Pancreas (tissue), 10 donors: ENCODE measurements at places on chromosomes 11 and 22.

- DNase-seq, result peak; percentile 66
Observed at GRCh38 chr11:30196400-30197206, 34.2 kb upstream of the FSHB start.

- peak; percentile 25 for DNase-seq
Observed at GRCh38 chr22:20728523-20729190, 45.3 kb upstream of the SERPIND1 start.

DNA sequence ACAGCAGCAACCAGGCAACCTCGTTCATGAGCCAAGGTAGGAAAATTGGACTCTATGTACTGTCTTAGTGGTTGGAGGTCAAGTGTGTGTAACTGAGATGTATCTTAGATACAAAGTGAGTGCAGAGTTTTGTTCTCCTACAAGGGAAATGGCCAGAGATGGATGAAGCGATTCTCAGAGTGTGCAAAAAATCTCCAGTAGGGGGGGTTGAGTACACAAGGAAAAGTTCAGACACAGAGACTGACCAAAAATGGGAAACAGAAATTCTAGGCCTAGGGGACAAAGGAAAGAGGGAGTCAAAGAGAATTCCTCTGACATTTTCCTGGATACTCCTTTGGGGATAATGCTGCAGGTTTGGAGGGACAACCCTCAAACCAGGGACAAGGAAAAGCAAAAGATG lies 38.2 kb upstream of the OR5AK2 start:
- no peak for DNase-seq

GRCh38 chr11:2899080-2899783 lies 13.7 kb upstream of the CDKN1C start:
- DNase-seq, result no peak

- DNase-seq, result peak; percentile 55
Observed at GRCh38 chr11:131504199-131504949, 134.0 kb downstream of the NTM start.

- peak; percentile 52 for DNase-seq
Observed at GRCh38 chr11:119126675-119127268, 5.4 kb downstream of the HINFP start.

- DNase-seq, result no peak
Observed at GRCh38 chr22:44075670-44076069, 51.6 kb downstream of the PARVB start.

DNA sequence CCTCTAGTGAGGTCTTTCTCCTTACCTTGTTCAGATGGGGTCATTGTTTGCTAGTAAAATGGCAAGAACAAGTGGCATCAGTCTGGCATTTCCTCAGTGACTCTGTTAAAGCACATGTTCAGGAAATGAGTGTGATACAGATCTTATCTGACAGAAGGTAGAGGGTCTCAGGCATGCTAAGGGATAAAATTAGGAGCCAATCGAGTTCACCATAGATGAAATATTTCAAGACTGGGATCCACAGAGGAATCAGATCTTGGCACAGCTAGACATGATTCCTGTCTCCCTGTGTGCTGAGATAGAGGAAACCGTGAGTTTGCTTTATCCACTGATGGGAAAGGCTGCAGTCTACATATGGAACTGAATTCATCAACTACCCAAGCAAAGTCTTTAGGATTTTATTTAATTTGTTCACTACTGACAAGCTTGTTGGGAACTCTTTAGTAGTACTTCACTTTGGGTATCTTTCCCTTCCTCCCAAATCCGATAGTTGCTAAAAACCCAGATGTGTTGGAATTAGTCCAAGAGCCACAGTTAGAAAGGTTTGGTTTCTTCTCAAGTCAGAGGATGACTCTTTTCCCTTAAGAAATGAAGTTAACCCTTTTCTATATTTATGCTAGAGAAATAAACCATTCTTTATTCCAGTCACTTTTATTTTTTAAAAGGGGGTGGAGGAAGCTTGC lies 18.4 kb downstream of the FAM118B start:
- no peak for DNase-seq

- DNase-seq, result no peak
Observed at GRCh38 chr11:114026355-114026754, 33.2 kb upstream of the ZBTB16 start.

DNA sequence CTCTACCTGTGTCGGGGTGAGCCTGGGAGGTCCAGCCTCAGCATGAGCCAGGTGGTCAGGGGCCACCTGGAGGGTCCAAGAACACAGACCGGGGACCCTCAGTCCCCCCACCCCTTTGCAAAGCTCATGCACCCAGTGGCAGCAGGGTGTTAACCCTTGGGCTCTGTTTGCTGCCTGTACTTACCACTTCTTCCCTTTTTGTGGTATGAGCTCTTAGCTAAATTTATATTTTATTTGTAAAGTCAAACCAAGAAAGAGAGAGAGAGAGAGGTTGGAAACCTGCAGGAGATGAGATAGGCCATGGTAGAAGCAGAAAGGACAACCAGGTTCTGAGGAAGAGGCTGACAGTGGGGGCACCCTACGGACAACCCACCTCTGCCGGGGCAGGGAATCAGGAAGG lies 29.9 kb downstream of the IL10RA start:
- DNase-seq, result no peak

- no peak for DNase-seq
Observed at GRCh38 chr11:36281850-36282249, 7.4 kb downstream of the COMMD9 start.

- no peak for DNase-seq
Observed at GRCh38 chr11:34633640-34633989, 12.7 kb downstream of the EHF start.

DNA sequence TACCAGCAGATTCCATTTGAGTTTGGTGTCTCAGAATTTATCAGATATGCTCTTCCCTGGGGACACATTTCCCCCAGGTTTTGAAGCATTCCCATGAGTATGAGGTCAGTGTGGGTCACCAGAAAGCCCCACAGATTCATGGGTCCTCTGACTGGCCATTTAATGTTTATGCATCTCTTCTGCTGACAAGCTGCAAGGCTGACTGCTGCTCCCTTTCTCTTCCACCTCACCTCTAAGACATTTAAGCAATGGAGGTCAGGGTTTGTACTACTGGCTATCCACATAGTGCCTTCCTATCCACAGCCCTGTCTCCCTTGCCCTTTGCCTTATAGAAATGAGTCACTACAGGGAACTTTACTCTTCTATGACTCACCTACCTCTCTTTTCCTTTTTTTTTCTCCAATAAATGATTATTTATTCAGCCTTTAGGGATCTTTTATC lies 106.0 kb upstream of the TIMP3 start:
- no peak for DNase-seq

DNA sequence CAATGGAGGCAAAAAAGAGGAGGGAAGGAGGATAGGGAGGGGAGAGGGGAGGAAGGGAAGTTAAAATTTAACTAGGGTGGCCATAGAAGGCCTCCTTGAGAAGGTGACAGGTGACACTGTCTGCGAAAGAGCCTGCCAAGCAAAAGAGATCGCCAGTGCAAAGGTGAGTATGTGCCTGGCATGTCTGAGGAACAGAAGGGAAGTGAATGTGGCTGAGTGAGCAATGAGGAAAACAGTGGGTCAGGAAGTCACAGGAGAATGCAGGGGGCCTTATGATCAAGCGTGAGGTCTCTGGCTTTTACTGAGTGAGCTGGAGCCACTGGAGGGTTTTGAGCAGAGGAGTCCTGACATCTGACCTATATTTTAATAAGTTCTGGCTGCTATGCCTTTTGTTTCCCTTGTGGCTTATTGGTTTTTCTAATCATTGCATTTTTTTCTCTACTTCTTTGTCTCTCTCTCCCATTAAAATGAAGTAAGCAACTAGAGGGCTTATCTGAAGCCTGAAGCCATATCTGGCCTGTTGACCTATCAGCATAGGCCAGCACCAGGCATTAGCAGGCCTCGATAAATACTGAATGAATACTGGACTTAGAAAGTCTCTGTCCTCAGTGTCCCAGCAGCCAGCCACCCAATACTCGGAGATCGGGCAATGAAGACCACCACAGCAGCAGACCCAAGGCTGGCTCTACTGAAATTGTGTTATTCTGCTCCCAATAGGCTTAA lies 5.6 kb downstream of the AP1B1 start:
- peak; percentile 80 for DNase-seq

DNA sequence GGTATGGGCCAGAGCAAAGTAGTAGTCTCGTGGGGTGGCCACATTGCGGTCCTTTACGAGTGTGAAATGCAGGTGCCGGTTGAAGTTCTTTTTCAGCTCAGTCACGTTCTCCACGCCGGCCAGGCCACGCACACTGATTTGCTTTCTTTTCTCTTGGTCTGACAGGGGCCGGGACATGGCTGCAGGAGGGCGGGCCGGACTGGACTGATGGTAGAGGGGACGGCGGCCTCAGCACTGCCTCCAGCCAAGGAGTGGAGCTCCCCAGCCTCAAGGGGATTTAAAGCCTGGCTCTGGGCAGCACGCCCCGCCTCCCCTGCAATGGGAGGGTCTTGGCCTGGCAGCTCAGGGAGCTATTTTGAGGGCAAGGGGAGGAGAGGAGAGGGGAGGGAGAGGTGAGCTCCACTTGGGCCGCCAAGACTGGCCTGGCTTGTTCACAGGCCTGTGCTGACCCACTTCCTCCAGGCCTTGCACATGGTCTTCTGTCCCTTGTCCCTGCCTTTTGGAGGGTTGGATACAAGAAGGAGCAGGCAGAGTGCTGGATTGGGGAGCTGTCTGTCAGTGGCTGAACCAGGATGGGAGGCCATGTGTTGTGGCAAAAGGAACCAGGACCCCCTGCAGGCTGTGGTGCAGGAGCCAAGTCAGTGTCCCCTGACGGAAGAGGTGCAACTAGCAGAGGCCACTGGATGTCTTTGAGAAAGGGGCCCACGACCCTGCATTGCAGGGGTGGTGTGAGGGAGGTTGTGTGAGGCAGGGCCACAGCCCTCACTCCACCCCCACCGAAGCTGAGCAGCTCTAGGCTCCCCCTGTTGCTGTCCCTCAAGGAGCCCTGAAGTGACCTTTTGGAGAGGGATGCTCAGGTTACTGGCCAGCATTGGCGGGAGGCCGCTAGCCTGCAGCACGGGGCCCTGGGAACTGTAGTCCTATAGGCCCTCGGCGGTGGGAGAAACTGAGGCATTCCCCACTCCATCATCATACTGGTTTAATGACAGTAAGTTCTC lies at the start of gene PYGM:
Gene PYGM, minus strand, starts transcription at position 253 of the 998 bp plus-strand sequence. Its CDS starts 76 bp downstream, at position 177.
- no peak for DNase-seq

- no peak for DNase-seq
Observed at GRCh38 chr11:70317581-70318305, 47.3 kb downstream of the PPFIA1 start.

- no peak for DNase-seq
Observed at GRCh38 chr22:44074337-44074984, 50.4 kb downstream of the PARVB start.

DNA sequence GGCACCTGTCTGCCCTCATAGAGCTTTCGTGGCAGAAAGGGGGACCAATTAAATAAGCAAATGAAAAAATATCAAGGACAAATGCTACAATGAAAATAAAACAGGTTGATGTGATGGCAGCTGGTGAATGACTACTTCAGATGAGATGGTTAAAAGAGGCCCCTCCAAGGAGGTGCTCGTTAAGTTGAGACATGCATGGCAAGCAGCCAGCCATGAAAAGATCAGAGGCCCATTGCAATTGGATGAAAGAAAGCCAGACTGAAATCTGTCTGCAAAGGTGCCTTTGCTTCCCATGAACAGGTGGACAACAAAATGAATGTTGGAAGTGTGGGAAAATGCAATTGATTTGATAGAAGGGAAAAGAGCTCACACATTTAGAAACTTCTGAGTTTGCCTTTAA lies 848 bp upstream of the TRPC6 start:
- DNase-seq, result no peak

GRCh38 chr11:102389253-102389652 lies 42.2 kb downstream of the BIRC2 start:
- DNase-seq, result no peak

GRCh38 chr11:108835624-108836023 lies 170.8 kb downstream of the DDX10 start:
- no peak for DNase-seq

GRCh38 chr22:50683994-50684371 lies 11.4 kb downstream of the SHANK3 start:
- DNase-seq, result no peak

DNA sequence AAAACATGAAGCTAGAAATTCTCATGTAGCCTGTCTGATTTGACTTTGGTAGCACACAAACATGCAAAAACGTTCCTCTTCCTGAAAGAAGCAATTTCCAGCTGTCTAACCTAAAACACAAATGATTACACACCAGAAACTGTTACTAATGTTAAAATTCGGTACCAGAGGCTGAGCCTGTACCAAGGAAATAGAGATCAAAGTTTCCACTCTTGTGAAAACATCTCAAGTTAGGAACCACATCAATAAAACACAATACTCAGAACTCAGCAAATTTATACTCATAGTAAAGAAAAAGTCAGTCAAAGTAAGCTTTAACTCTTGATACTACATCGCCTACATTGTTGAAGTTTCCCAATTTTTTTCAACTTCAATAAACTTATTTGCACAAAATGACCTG lies 107.8 kb downstream of the FCHSD2 start:
- no peak for DNase-seq

DNA sequence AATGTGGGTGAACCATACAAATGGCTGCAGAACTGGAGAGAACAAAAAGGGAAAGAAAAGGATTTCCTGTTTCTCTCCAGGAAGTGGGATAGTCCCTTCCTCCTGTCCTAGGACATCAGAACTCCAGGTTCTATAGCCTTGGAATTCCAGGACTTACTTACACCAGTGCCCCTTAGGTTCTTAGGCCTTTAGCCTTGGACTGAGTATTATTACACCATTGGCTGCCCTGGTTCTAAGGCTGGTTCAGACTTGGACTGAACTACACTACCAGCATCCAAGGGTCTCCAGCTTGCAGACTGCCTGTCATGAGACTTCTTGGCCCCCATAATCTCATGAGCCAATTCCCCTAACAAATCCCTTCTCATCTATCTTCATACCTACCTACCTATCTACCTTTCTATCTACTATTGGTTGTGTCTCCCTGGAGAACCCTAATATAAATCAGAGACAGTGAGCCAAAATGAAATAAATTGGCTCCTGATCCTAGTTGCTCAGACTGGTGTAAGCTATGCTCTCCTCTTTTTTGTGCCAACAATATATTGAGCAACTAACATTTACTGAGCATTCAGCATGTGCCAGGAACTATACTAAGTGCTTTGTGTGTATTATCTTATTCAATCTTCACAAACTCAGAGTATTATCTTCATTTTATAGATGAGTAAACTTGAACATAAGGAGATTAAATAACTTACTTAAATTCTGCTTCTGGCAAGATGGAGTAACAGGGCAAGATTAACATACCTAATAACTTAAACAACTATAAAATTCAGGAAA lies 303.7 kb downstream of the TTC28 start:
- DNase-seq, result no peak

GRCh38 chr11:123391646-123392348 lies 38.3 kb upstream of the GRAMD1B start:
- DNase-seq, result no peak

- DNase-seq, result peak; percentile 20
Observed at GRCh38 chr11:134120143-134120850, 51.4 kb downstream of the JAM3 start.

DNA sequence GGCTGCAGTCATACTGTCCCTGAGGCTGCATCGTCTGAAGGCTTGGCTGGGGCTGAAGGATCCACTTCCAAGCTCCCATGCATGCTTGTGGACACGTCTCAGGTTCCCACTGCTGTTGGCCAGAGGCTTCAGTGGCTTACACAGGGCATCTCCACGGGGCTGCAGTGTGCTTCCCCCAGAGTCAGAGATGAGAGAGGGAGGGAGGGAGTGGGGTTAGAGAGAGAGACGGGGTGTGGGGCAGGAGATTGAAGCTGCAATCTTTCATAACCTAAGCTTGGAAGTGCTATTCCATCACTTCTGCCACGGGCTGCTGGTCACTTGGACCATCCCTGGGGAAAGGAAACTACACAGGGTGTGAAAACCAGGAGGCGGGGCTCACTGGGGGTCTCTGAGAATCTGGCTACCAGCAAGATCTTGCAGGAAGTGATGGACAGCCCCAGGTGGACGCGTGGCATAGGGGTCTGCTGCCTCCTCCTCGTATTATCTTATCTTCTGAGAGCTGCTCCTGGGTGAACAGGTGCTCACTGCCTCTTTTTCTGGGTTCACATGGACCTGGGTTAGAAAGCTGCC lies 63.0 kb upstream of the MYEOV start:
- DNase-seq, result peak; percentile 32
